ENCODE measurements at places on chromosomes 4 and X.

- DNase-seq: no peak
These were observed 137.6 kb downstream of the DCK start for GRCh38 chr4:71130827-71131603.

DNA sequence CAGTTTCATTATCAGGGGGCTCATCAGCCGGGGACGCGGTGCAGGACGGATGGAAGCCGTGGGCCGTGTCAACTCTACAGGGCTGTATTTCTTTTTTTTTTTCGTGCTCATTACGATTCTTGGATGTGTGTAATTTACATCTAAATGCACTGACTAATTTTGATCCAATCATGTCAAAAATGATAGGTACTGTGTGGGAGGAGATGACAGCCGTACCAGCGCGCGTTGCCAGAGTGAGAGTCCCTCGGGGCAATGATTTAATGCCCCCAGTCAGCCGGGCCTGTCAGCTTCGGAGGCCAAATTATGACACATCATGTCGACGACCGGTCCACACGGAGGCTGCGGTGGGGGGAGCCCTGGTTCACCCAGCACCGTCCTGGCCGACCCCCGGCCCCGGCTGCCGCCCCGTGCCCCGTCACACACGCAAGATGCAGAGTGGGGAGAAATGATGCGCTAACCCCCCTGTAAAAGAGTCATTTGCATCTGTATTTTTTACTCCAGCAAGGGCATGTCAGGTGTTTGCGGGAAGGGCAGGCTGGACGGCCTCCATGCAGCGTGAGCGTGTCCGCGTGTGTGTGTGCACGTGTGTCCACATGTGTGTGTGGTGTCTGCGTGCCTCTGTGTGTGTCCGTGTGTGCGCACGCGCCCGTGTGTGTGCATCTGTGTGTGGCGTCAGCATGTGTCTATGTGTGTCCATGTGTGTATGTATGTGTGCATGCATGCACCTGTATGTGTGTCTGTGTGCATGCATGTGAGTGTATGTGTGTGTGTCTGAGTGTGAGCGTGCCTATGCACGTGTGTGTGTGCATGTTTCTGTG, 74.3 kb upstream of the PPP2R3B start:
- no peak for DNase-seq

DNA sequence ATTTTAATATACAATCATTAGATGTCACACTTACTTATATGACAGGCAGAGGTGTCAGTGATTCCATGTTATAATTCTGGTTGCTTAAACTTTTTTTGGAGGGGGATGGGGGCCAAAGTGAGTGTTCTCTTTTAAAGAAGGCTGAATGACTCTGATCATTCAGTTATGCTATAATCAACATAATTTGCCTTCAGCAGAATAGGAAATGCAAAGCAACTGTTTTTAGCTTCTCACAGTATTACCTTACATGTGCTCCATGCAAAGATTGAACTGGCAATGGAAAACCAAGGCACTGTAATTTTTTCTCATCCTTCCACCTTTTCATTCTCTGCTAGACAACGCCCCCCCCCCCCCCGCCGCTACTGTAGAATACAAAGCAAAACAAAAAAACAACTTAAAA, 13.4 kb downstream of the ADH1C start:
- DNase-seq: no peak

DNA sequence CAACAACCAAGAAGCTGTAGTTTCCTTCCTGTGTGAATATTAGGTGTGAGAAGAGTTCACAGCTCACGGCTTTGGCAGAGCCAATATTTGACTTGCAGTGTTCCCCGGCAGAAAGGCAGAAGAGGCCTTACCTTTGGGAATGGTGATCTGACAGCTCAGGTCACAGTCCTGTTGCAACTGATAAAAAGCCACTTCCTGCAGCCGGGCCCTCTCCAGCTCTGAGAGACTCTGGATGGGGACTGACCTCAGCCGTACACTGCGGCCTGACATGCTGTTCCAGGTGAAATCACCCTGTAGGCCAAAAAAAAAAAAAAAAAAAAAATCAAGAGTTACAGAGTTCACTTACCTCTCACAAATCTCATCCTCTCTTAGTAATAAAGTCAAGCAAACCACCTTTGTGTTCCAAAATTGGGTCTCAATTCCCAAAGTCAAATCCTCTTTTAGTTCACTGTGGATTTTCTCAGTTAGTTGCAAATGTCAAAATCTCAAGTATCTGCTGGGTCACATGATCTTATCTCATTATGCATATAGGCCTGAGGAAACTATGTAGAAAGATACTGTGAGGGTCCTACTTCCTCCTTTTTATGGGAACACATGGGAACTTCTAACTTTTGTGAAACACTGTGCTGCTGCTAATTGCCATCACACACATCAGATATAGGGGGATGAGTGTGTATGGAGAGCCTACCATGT, 38.6 kb upstream of the AMELX start:
- no peak for DNase-seq

- DNase-seq: no peak
These were observed 66.4 kb upstream of the OR13H1 start for GRCh38 chrX:131477498-131477897.

- DNase-seq: no peak
These were observed 66.2 kb upstream of the AFAP1 start for GRCh38 chr4:8005814-8006215.

GRCh38 chr4:127968586-127968985, 3.4 kb downstream of the ABHD18 start:
- DNase-seq: no peak

DNA sequence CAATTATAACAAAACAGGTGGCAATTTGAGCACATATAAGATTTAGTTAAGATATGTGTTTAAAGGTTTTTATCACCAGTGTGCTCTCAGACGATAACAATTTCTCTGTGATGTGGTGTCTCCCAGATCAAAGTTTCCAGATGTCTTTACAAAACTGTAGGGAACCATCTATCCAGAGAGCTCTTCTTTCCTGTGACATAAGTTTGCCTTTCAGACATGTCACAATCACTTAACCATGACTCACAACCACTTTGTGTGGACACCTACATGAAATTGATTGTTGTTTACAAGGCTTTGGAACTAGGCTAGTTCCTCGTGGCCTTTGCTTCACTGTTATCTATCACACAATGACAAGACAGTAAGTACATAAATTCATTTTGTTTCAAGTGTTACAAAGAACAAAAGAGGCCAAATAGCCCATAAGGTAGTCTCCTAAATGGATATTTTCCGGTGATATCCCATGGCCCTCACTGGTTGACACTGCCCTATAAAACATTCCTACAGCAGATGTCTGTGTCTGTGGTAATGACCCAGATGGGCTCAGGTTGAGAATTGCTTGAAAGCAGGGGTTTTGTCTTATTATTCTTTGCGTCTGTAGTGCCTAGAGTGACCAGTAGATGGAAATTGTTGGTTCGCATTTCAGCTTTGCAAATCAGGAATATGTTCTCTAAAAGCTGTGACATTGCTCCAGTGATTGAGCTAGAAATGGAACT, 297.8 kb upstream of the FAM241A start:
- no peak for DNase-seq

DNA sequence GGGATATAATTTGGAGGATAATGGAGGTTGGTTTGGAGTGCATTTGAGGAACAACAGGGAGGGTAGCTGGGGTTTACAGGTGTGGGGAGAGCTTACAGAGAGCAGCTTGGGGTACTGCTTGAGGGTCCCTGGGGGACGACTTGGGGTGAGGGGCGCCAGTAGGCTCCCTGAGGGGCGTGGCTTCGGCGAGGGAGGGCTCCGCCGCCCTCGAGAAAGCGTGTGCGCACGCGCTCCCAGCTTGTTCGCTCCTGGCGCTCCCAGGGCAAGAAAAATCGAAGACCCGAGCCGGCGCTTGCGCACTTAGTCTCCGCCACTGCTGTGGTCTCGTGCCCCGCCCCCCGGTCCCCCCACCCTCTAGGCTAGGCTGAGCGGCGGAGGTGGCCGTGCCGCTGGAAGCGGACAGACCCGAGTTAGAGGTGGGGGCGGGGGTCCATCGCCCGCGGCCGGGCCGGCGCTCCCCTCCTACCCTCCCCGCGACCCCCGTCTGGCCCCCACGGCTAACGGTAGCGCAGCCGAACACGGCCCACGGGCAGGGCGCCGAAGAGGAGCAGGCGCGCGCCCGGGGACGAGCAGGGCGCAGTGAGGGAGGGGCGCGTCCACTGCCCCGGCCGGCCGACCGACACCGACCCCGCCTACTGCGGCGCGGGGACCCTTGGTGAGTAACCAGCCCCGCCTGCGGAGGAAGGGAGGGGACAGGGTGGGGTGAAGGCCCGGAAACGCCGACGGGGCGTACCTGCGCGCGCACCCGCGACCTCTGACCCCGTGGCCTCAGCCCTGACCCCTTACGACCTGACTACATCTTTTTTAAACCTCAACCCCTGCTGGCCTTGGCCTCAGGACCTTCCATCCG, 5.4 kb upstream of the CCDC120 start:
- DNase-seq: peak; percentile 75

GRCh38 chrX:24204331-24204730, 54.8 kb downstream of the ZFX start:
- DNase-seq: no peak

DNA sequence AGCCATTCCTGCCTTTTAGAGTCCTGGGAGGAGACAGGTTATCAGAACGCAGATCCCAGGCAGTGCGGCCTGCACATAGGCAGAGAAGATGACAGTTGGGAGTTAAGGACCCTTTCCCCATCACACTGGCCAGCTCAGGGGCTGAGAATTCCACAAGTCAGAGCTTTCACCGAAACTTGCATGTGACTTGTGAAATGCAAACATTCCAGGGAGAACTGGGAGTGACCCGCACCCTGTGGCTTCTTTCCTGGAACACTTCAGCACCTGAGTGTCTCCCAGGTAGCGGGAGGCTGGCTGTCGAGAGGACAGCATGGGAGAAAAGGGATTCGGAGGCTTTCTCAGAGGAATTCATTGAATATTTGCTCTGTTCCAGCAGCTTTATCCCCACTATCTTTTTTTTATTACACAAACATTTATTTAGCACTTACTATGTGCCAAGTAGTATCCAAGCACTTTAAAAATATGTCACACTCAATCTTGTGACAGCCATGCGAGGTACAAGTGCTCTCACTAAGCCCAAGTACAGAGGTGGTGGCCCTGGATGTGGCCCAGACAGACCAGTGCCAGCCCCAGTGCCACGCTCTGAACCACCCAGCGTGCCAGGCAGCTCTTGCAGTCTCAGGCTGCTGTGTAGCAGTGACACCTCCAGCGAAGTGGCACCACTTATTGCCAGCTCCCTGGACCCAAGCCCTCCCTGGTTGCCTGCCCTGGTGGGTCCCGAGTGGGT, 100.5 kb downstream of the PHKA2 start:
- DNase-seq: no peak

DNA sequence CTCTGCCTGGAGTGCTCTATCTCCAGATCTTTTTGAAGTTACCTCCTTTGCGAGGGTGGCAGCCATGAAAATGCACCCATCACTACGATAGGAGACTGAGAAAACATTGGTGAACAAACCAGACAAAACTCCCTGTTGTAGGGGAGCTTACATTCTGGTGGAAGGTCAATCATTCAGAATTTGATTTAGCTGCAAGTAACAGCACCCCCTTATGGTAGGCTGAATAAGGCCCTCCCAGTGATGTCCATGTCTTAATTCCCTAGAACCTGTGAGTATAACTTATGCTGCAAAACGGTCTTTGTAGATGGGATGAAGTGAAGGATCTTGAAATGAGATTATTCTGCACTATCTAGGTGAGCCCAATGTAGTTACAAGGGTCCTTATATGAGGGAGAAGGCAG, 5.6 kb upstream of the TEC start:
- DNase-seq: no peak

GRCh38 chr4:84177831-84178542, 321.1 kb downstream of the NKX6-1 start:
- DNase-seq: no peak

GRCh38 chr4:3858046-3858730, 92.0 kb downstream of the ADRA2C start:
- DNase-seq: no peak

DNA sequence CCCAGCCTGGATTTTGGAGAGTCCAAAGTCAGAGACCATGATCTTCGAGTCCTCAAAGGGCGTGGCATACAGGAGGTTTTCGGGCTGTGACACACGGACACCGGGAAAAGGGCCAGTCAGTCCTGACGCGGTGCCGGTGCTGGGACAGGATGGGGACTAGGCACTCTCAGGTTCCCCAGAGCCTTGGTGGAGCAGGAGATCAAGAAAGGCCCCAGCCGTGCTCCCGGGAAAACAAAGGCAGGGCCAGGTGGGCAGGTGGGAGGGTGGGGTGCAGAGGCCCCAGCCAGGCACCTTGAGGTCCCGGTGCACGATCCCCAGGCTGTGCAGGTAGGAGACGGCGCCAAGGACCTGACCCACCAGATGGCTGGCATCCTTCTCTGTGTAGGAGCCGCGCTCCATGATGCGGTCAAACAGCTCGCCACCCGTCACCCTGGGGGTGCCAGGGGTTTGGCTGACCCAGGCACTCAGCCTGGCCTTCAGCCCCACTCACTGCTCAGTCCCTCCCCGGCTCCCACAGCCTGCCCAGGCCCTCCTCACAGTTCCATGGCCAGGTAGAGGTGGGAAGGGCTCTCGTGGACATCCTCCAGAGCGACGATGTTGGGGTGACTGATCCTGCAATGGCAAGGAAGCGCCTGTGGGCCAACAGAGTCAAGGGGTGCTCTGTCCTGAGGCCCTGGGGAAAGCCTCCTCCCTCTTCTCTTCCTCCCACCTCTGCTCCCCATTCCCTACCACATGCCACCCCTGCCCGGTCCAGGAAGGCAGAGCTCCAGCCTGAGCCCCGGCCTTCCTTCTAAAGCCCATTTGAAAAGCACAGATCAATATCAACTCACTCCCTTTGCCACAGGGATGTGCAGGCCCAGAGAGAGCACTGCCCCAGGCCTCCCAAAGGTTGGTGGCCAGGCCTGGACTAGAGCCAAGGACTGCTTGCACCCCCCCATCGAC, 1.8 kb downstream of the PNCK start:
- DNase-seq: no peak

GRCh38 chrX:20267931-20268701, 1.4 kb upstream of the RPS6KA3 start:
- no peak for DNase-seq

GRCh38 chr4:80011636-80012236, 61.3 kb downstream of the ANTXR2 start:
- no peak for DNase-seq

DNA sequence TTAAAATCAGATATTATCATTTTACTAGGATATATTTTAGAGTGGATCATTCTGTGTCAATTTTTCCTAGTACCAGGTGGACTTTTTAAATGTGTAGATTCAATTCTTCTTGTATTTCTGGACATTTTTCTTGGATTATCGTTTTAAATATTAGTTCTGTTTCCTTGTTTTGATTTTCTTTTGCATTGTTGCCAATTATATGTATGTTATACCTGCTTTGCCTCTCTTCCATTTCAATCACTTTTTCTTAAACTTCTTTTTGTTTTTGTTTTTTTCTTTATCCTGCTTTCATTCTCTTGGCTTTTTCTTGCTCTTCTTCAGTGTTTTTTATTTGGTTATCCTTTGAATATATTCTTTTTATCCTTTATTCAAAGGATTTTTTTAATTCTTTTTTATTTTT, 141.0 kb downstream of the STOX2 start:
- no peak for DNase-seq

GRCh38 chrX:6782831-6783230, 247.9 kb upstream of the VCX3A start:
- DNase-seq: no peak

DNA sequence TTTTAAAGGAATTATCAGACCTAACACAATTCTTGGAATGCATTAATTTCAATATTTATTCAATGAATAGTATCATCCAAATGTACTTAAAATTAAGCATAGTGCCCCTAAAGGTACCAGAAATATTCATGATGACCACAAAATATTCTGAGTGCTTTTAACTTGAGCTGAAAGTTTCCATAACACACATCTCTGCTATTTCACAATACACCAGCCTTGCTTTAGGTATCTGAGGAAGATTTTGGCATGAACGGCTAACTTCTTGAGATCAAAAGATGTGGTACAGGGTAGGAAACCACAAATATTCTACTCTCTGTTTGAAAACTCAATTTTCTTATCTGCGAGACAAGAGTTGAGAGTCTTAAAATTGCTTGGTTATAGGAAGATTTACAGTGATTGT, 538.3 kb upstream of the PCDH7 start:
- no peak for DNase-seq
